ENCODE measurements at places on chromosomes 4 and X. TPM values are rescaled to one million over a fixed set of nuclear protein-coding genes. Genes with fewer than 3 reads are reported as not detected.

DNA sequence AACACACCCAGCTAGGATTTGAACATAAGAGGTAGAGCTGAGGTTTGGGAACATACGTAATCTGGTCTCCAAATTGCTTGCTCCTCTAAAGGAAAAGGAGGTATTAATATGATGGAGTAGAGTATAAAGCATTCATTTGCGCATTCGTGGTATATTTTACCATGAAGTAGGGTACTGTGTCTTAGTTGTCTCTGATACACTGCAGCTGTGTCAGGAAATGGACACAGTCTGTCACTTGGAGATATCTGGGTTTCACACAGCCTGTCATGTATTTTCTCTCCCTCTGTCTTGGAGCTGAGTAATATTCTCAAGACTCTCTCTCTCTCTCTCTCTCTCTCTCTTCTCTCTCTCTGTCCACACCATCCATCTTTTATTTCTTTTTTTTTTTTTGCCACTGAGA lies 274.8 kb upstream of the UGT8 start:
- DNase-seq, result no peak

GRCh38 chrX:152926923-152927322 lies 29.1 kb downstream of the ZNF185 start:
- DNase-seq, result no peak

DNA sequence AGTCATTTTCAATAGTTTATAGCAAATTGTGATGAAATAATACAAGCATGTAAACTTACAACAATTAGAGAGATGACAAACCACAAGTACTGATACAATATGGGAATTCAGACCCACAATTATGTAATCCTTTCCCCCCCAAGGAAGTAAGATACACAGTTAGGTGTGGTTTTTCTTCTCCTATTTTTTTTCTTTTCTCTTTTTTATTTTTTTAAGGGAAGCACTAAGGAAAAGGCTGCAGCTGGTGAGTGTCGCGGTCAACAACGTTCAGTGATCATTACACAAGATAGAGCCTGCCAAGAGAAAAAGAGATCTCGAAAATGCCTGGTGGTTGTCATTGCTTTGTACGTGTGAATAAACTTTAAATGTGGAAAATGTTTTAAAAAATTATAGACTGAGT lies 9.8 kb downstream of the NDNF start:
- no peak for DNase-seq

Gene DKK2
- not detected for total RNA-seq

Gene PGK1
- 1,050 TPM for total RNA-seq

Gene LDB2
- not detected for total RNA-seq
